ENCODE measurements at places on chromosomes 4 and X.

DNA sequence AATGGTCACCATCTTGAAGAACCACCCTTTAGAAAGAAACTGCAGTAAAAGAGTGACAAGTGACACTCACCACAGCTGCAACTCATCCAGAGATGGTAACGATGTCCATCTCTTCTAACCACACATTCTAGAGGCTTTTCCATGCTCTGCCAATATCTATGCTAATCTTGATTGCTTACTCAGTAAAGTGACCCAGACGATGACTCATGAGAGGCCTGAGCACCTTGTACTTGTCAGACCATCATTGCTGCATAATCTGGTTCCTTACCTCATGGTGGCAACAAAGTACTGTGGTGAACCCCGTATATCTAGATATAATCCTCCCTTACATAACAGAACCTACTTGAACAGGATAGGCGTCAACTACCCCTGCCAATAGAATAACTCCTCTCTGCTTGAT lies 75.6 kb downstream of the CCNG2 start:
- ATAC-seq = no peak

DNA sequence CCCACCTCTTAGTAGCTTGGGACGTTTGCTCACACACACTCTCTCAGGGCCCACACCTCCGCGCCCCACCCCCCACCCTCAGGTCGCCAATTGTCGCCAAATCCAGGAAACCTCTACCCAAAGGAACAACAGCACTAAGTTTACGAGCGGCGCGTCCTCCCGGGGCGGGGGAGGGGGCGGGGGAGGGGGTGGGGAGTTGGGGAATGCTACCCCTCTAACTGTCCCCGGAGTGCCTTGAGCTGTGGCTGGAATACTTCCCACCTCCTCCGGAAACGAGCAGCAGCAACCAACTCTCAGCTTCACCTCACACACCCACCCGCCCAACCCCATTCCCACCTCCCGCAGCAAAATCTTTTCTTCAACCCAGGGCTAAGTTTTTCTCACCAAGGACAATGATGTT lies 135.6 kb upstream of the ZIC3 start:
- ATAC-seq = no peak

GRCh38 chrX:3627594-3627993 lies 85.9 kb downstream of the PRKX start:
- no peak for ATAC-seq

GRCh38 chr4:32135642-32136041 lies 1415.5 kb downstream of the PCDH7 start:
- ATAC-seq = no peak

DNA sequence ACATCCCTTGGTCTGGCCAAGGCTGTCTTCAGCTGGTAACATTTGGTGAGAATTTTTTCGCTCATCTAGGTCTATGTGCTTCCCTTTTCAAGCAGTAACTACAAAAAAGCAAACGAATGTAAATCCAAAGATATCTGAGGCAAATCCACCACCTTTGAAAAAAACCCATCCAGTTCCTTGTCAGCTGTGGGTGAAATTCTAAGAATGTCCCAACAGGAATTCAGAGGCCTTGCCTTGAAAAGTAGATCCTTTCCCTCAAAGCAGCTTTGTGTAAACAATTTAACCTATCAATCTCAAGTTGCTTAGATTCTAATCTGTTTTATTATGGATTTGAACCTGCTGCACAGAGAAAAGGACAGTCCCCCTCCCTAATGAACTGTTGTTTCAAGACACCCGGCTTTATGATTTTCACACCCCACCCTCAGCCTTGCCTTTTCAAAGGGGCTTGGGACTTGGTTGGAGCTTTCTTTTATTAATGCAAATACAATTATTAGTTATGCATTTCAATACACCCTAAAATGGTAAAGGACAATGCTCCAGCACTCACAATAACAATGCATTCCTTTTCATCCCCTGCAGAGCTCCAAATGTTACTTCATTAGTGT lies 166.6 kb downstream of the LDB2 start:
- ATAC-seq = no peak

GRCh38 chrX:13985697-13986435 lies 43.8 kb downstream of the GEMIN8 start:
- peak; percentile 38 for ATAC-seq

GRCh38 chrX:94435799-94436198 lies 761.8 kb downstream of the FAM133A start:
- no peak for ATAC-seq

GRCh38 chr4:89024051-89024675 lies 32.8 kb downstream of the FAM13A start:
- ATAC-seq = peak; percentile 83

- ATAC-seq = no peak
Measured at GRCh38 chr4:73725985-73726384, 14.4 kb upstream of the CXCL8 start.

GRCh38 chr4:10671366-10671765 lies 13.2 kb downstream of the CLNK start:
- ATAC-seq = peak; percentile 99

- ATAC-seq = no peak
Measured at GRCh38 chr4:2257361-2258081, 4.4 kb downstream of the MXD4 start.

Data from activated CD4-positive, CD25-positive, alpha-beta regulatory T cell treated with anti-CD3 and anti-CD28 coated beads, Interleukin-2, amount 50 U/mL, for 24 hours (primary cell).